CD4-positive, alpha-beta memory T cell (primary cell): ENCODE measurements at places on chromosomes 5 and 9.

DNA sequence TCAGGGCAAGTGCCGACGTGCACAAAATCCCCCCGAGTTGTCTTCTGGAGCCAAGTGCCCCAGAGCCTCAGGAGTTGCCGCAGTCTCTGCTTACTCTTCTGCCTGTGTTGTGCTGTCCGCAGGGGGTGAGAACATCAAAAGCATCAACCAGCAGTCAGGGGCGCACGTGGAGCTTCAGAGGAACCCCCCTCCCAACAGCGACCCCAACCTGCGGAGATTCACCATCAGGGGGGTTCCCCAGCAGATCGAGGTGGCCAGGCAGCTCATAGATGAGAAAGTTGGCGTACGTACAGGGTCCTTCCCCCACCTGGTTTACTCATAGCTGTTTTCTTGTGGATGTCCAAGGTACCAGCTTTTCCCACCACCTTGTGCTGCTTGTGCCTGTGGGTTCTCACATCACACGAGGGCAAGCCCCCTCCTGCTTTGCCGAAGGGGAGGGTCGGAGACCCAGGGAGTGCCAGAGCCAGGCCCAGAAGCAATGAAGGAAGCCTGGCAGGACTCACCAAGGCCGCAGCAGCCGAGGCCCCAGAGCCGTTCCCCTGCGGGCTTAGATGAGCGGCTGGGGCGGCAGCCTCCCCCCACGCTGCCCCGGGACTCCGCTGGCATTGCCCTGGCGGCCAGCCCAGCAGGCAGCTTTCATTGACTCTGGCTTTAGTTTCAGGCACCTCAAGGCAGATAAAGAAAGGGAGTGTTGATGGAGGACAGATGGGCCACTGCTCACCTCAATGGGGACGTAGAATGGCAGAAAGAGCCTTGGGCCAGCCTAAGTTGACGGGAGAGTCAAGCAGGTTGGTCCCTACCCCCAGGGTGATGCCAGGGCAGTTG is 33.7 kb upstream of the PRDM12 start:
- no peak for DNase-seq
- H3K4me3 ChIP-seq: no peak overlapping the region
- no peak overlapping the region for H3K27ac ChIP-seq
- peaks cover 79% of the 10 kb centered on the region for H3K36me3 ChIP-seq

DNA sequence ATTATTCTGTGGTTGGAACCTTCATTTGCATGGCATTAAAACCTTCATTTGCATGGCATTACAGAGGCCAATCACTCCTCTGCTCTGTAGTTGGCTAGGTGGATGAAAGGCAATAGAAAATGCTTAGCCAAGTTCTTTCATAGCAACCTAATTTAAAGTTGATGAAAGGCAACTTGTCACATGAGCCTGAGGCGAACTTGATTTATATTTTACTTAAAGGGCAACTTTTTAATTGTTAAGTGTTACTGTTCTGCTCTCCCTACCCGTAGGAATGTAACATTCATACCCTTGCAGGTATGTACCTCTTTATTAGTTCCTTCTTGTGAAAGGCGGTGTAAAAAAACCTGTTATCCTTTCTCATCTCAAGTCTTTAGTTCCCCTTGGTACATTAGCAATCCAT is 7.9 kb upstream of the ERMP1 start:
- H3K27me3 ChIP-seq: no peaks in the 10 kb centered on the region
- no peak for DNase-seq
- no peaks in the 10 kb centered on the region for H3K36me3 ChIP-seq
- peaks cover 52% of the 10 kb centered on the region for H3K4me1 ChIP-seq

- H3K4me3 ChIP-seq: no peak overlapping the region
- H3K4me1 ChIP-seq: no peaks in the 10 kb centered on the region
- no peaks in the 10 kb centered on the region for H3K27me3 ChIP-seq
- no peak overlapping the region for H3K27ac ChIP-seq
- no peak for DNase-seq
Observed at GRCh38 chr5:102611312-102611711, 112.5 kb upstream of the SLCO6A1 start.

GRCh38 chr5:66307647-66308241 is 163.6 kb downstream of the SREK1 start:
- H3K36me3 ChIP-seq: no peaks in the 10 kb centered on the region
- H3K27me3 ChIP-seq: no peaks in the 10 kb centered on the region
- H3K4me3 ChIP-seq: no peak overlapping the region
- DNase-seq: peak; percentile 41
- H3K4me1 ChIP-seq: no peaks in the 10 kb centered on the region

DNA sequence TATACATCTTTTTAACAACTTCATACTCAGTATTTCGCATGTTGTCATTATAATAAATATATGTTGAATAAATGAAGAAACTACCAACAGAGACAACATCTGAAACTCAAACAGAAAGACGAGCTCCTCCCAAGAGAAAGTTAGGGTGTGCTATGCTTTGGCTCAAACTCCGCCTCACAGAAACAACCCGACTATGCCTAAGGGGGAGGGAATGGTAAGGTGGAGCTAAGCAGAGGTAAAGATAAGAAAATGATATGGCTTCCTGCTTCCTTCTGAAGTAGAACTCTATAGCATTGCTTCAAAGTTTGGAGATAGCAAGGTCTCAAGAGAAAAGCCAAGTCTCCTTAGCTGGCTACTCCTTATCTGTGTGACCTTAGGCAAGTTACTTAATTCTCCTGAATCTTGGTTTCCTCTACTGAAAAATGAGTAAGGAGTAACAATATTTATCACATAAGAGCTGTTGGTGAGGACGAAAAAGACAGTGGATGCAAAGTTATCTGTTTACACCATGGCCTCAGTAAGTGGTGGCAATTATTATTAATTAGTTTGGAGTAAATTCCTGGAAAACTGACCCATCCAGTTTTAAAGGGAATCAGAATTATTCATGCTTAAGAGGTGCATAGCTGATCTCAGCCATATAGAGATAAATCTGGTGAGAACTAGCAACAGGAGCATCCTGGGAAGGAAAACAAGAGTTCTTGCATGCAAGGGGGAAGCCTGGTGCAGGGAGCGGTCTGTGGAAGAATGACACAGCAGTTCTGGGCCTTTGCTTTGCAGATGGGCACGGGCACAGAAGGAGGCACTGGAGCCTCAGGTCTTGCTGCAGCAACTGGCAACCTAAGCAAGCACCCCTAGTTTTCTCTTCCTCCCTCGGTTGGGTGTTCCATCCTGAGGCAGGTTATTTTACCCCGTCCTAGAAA is 73.3 kb downstream of the GLIS3 start:
- no peak overlapping the region for H3K4me3 ChIP-seq
- H3K27me3 ChIP-seq: no peaks in the 10 kb centered on the region
- no peak overlapping the region for H3K27ac ChIP-seq
- no peak for DNase-seq

GRCh38 chr9:98185021-98185567 is 7.3 kb downstream of the CORO2A start:
- no peaks in the 10 kb centered on the region for H3K36me3 ChIP-seq
- H3K4me3 ChIP-seq: no peak overlapping the region
- no peak for DNase-seq
- H3K4me1 ChIP-seq: peaks cover 32% of the 10 kb centered on the region
- no peak overlapping the region for H3K27ac ChIP-seq
- no peaks in the 10 kb centered on the region for H3K27me3 ChIP-seq

DNA sequence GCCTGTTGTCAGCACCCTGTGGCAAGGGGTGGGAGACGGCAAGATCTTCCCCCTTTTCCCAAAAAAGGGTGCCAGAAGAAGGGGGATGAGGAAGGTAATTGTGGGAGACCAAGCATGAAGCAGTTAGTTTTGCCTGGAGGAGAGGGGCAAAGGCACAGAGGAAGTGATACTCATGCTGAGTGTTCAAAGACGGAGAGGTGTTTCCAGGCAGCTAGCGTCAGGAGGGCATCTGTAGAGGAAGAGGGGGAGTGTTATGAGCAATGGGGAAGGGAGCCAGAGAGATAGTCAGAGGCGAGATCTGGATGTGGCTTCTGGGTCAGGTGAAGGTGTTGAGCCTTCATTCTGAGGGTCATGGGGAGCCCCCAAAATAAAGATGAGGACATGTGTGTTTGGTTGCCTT is 26.9 kb upstream of the ADAM19 start:
- DNase-seq: peak; percentile 17
- H3K36me3 ChIP-seq: no peaks in the 10 kb centered on the region
- no peaks in the 10 kb centered on the region for H3K27me3 ChIP-seq
- H3K27ac ChIP-seq: peak overlapping the region; percentile 68

- H3K27ac ChIP-seq: no peak overlapping the region
- no peaks in the 10 kb centered on the region for H3K36me3 ChIP-seq
- H3K4me3 ChIP-seq: no peak overlapping the region
- DNase-seq: no peak
- H3K4me1 ChIP-seq: no peaks in the 10 kb centered on the region
- no peaks in the 10 kb centered on the region for H3K27me3 ChIP-seq
Observed at GRCh38 chr5:64164166-64164565, 1.5 kb upstream of the RNF180 start.

DNA sequence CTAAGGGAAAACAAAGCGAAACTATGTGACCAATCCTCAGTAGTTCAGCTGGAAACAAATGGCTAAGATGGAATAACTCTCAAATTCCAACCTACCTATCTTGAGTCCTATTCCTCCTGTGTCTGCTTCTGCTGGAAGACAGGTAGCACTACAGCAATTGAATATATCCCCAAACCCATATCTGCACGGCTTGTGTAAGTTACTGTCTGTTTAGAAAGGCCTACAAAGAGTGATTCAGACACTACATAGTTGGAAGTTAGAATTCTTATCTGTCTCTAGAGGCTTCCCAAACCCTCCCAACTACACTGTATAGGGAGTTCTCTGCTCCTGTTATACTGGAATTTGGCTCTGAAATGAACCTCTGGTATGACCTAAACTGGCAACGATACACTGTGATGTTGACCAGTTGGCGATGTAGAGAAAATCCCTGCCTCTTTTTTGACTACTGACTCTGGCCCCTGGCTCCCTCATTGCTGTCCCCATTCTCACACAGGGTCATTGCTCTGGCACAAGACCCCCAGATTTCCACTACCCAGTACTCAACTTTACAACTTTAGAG is 22.6 kb upstream of the NADK2 start:
- no peaks in the 10 kb centered on the region for H3K27me3 ChIP-seq
- no peak for DNase-seq

GRCh38 chr9:133880851-133881661 is 111.1 kb downstream of the VAV2 start:
- no peak for DNase-seq
- H3K36me3 ChIP-seq: no peaks in the 10 kb centered on the region
- no peak overlapping the region for H3K4me3 ChIP-seq
- H3K27me3 ChIP-seq: no peaks in the 10 kb centered on the region

GRCh38 chr5:14441641-14442040 is 140.0 kb upstream of the OTULINL start:
- no peaks in the 10 kb centered on the region for H3K4me1 ChIP-seq
- DNase-seq: no peak
- no peaks in the 10 kb centered on the region for H3K27me3 ChIP-seq
- H3K27ac ChIP-seq: no peak overlapping the region

DNA sequence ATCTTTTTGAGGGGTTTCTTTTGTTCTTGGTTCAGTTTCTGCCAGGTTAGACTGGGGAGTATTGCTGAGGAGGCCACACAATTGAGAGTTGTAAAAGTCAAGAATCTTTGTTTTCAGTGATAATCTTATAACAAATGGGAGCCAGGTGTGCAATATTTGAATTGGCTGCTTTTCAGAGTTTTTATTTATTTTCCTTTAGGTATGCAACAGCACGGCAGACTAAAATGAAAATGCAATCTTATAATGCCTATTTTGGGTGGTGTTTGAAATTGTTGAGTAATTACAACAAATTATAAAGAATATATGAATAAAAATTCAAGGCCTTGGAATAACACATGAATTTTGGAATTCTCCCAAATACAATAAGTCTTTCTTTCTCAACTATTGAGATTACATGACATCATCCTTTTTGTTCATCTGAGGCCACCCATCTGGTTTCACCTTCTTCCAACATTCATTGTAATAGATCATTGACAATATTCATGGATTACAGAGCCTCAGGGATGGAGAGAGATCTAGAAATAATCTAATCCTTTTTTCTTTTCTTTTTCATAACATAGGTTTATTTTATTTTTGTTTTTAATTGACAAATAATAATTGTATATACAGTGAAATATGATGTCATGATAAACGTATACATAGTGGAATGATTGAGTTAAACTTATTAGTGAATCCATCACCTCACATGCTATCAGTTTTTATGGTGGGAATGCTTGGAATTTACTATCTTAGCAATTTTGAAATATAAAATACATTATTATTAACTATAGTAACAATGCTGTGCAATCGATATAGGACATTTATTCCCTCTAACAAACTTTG is 1061.0 kb downstream of the NR2F1-AS1 start:
- H3K36me3 ChIP-seq: no peaks in the 10 kb centered on the region
- no peak for DNase-seq
- H3K4me1 ChIP-seq: no peaks in the 10 kb centered on the region
- no peak overlapping the region for H3K4me3 ChIP-seq
- no peaks in the 10 kb centered on the region for H3K27me3 ChIP-seq
- H3K27ac ChIP-seq: no peak overlapping the region

- H3K4me1 ChIP-seq: no peaks in the 10 kb centered on the region
- no peaks in the 10 kb centered on the region for H3K27me3 ChIP-seq
- no peaks in the 10 kb centered on the region for H3K36me3 ChIP-seq
Observed at GRCh38 chr5:107306594-107306993, 364.1 kb downstream of the EFNA5 start.

DNA sequence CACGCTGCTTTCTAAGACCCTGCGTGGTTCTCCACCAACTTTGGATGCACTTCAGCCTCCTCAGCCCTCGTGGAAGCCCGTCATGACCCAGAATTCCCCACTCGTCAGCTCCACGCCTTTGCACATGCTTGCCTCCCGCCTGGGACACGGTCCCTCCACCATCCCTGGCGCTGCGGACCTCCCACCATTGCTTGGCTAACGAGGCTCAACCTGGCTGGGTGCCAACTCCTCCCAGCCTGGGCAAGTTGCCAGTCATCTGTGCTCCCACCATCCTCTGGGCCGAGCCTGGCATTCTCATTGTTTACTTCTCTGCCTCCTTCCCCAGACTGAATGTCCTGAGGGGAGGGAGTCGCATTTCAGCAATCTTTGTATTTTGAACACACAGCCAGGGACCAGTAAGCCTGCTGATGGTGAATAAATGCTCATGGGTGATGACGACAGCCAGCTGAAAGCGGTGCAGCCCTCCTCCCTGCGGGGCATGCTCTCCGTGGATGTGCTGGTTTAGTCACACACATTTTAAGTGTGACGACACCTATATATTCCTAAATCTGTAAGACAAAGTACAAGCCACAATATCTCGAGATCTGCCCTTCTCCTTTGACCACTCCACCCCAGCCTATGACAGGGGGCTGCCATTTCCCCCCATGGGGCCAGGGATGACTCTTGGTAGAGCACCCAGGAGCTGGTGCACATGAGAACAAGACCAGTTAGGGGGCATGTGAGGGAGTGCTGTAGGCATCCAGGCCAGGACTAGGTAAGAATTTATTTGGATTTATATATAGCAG is 37.6 kb downstream of the ANKRD33B start:
- no peaks in the 10 kb centered on the region for H3K27me3 ChIP-seq
- H3K27ac ChIP-seq: no peak overlapping the region
- H3K4me3 ChIP-seq: no peak overlapping the region

DNA sequence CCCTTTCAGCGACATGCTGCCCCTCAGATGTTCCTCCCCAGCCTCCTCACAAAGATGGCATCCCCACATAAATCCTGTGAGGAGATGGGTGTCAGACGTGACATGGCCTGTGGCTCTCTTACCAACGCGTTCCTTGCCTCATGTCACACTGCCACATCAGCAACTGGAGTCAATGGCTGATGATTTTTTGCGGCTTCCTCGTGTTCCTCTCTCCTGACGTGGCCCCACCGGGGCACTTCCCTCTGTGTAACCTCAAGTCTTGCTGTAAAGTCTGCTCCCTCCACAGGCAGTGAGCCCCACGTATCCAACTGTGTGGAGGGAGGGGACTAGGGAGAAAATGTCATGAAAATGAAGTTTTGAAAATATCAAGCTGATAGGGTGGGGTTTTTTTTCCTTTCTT is 53.2 kb upstream of the SHISAL2B start:
- no peaks in the 10 kb centered on the region for H3K4me1 ChIP-seq
- no peak overlapping the region for H3K4me3 ChIP-seq
- no peak for DNase-seq
- no peaks in the 10 kb centered on the region for H3K36me3 ChIP-seq
